ENCODE measurements at places on chromosomes 2 and 18. TPM values are rescaled to one million over a fixed set of nuclear protein-coding genes. Genes with fewer than 3 reads are reported as not detected.

TMEM247 gene
- not detected for total RNA-seq

CD302 gene
- 2.3 TPM for total RNA-seq

SMAD7 gene
- 23.3 TPM for total RNA-seq

NBAS gene
- total RNA-seq, result 13.9 TPM

CFAP65 gene
- total RNA-seq, result 0.21 TPM

ZNF804A gene
- not detected for total RNA-seq

RAB12 gene
- 19.9 TPM for total RNA-seq

LBH gene
- 61.0 TPM for total RNA-seq

MAP3K19 gene
- total RNA-seq, result not detected
